ENCODE measurements at places on chromosomes 11 and 22.

DNA sequence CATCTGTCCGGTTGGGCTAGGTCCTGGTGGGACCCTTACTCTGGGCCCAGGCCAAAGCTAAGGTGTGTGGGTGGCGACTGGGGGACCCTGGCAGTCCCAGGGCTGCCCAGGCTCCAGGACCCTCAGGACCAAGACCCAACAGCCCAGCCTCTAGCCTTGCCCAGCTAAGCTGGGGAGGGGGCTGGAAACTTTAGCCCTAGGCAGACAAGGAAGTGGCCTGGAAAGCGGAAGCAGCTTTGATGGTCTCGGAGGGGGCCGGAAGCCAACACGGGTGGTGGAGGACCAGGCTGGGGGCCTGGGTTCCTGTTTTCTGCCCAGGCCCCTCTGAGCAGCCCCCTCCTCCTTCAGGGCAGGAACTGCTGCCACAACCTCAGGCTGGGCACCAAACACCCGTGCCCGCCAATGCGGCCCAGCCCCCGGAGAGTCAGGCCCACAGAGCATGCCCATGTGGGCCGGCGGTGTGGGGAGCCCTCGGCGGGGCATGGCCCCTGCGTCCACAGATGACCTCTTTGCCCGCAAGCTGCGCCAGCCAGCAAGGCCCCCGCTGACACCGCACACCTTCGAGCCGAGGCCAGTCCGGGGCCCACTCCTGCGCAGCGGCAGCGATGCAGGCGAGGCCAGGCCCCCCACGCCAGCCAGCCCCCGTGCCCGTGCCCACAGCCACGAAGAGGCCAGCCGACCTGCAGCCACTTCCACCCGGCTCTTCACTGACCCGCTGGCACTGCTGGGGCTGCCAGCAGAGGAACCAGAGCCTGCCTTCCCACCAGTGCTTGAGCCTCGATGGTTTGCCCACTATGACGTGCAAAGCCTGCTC, 2.8 kb downstream of the SIPA1 start:
- DNase-seq: peak; percentile 43

- no peak for DNase-seq
These were observed 75.6 kb upstream of the HORMAD2 start for GRCh38 chr22:30004694-30005093.

- DNase-seq: no peak
These were observed 110.8 kb downstream of the UVRAG start for GRCh38 chr11:75925785-75926164.

GRCh38 chr11:110710628-110711381, 1.4 kb downstream of the ARHGAP20 start:
- no peak for DNase-seq

DNA sequence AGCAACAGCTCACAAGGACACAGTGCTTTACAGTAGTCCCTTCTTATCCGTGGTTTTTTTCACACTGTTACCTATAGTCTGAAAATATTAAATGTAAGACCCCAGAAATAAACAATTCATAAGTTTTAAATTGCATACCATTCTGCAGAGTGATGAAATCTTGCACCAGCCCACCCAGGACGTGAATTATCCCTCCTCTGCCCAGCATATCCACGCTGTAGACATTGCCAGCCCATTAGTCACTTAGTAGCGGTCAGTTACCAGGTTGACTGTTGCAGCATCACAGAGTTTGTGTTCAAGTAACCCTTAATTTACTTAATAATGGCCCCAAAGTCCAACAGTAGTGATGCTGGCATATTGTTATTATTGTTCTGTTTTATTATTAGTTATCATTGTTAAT, 3.6 kb downstream of the CLTCL1 start:
- no peak for DNase-seq

GRCh38 chr22:49838771-49839717, 11.4 kb upstream of the BRD1 start:
- DNase-seq: peak; percentile 97

- DNase-seq: no peak
These were observed 4.0 kb downstream of the LDHAL6A start for GRCh38 chr11:18459634-18460033.

- no peak for DNase-seq
These were observed 259.4 kb downstream of the GRM5 start for GRCh38 chr11:88806410-88806809.

- no peak for DNase-seq
These were observed 116.9 kb downstream of the SOX6 start for GRCh38 chr11:16239141-16240105.

GRCh38 chr11:116507016-116507415, 265.8 kb downstream of the BUD13 start:
- no peak for DNase-seq
